NCI-H1694 (cell line): ENCODE measurements at places on chromosomes 3 and 15.

DNA sequence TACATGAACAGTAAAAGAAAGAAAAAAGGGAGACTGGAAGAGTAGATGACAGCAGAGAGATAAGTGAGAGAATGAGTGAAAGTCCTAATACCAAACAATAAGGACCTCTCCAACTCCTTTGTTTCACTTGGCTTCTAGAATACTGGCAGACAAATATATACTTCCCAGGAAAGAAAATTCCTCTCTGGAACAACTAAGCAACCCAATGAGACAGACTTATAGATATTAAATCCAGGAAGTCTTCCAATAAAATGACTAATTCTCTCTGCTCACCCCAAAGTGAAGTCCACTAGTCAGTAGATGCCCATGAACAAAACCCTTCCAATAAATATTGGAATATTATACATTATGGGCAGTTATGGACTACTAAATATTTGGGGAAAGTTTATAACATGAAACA is 114.2 kb downstream of the NEDD4 start:
- DNase-seq = no peak

- DNase-seq = no peak
These were observed 383.7 kb downstream of the MFSD1 start for GRCh38 chr3:159185443-159186050.

GRCh38 chr3:147113293-147114044 is 292.9 kb downstream of the ZIC4 start:
- DNase-seq = no peak

GRCh38 chr15:41004490-41004889 is 51.2 kb downstream of the CHAC1 start:
- DNase-seq = no peak
